ENCODE measurements at places on chromosomes 2 and 18. TPM values are rescaled to one million over a fixed set of nuclear protein-coding genes. Genes with fewer than 3 reads are reported as not detected.

Gene SH2D6
- total RNA-seq, result 0.77 TPM

Gene GKN2
- not detected for total RNA-seq

Gene DNAH7
- total RNA-seq, result 0.04 TPM

Gene PSMA8
- 1.2 TPM for total RNA-seq

Gene CBLN2
- not detected for total RNA-seq

DNA sequence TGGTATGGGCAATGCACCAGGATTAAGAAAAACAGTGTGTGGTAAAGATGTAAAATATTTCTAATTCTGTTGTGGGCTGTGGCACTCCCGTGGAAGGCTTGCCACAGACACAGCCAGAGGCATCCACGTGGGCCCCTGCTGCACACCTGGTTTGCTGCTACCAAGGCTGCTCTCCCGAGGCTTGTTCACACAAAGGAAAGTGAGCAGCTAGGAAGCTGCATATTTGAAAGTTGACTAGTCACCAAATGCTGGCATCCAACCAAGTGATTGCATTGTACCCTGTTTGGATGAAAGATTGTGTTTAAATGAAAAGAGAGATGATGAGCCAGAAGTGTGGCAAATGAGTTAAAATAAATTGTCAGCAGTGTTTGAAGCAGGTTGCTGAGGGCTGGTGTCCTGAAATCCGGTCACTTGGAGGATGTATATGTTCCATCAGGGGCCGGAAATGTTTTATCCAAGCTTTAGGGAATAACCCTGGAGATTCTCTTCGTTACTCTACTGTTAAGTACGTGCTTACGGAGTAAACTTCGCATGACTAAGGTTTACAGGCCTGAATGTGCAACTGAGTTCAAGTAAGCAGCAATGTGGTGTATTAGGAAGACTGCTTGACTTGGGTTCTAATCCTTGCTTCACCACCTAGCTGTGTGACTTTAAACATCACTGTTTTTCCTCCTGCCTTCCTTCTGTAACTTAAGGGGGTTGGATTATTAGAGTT lies 86.1 kb downstream of the MSH2 start:
- no peak for DNase-seq

GRCh38 chr2:43110442-43110871 lies 115.9 kb downstream of the ZFP36L2 start:
- DNase-seq, result no peak

- DNase-seq, result no peak
Observed at GRCh38 chr2:239178954-239179353, 221.9 kb downstream of the HDAC4 start.

- no peak for DNase-seq
Observed at GRCh38 chr2:79585701-79586433, 73.0 kb downstream of the CTNNA2 start.

GRCh38 chr2:197236816-197237215 lies 73.8 kb downstream of the ANKRD44 start:
- peak; percentile 37 for DNase-seq

- no peak for DNase-seq
Observed at GRCh38 chr18:77822632-77823031, 573.0 kb downstream of the GALR1 start.

GRCh38 chr18:48928787-48929186 lies 22.0 kb downstream of the SMAD7 start:
- DNase-seq, result peak; percentile 80

DNA sequence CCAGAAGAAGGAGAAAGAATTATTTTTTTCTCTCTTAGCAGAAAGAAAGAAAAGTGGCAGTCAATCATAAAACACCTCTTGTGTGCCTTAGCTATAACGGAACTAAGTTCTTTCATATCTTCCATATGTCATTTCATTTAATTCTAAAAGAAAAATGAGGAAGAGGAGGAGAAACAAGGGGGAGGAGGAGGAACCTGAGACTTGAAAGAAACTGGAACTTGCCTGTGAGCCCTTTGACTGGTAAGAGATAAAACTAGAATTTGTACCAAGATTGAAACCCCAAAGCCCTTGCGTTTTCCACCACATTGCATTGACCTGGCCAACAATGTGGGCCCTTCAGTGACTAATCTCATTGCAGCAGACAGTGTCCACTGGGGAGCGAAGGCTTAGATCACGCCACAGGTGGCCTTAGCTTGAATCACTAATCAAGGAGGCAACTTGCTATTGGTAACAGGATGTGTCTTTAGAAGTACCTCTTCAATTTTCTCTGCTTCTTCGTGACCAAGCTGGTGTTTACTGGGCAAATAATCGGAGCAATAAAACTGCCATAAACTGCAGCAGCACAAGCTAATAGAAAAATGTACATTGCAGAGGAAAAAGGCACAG lies 307.9 kb downstream of the CLIP4 start:
- DNase-seq, result no peak

GRCh38 chr2:10905862-10906143 lies 5.9 kb upstream of the KCNF1 start:
- DNase-seq, result no peak

DNA sequence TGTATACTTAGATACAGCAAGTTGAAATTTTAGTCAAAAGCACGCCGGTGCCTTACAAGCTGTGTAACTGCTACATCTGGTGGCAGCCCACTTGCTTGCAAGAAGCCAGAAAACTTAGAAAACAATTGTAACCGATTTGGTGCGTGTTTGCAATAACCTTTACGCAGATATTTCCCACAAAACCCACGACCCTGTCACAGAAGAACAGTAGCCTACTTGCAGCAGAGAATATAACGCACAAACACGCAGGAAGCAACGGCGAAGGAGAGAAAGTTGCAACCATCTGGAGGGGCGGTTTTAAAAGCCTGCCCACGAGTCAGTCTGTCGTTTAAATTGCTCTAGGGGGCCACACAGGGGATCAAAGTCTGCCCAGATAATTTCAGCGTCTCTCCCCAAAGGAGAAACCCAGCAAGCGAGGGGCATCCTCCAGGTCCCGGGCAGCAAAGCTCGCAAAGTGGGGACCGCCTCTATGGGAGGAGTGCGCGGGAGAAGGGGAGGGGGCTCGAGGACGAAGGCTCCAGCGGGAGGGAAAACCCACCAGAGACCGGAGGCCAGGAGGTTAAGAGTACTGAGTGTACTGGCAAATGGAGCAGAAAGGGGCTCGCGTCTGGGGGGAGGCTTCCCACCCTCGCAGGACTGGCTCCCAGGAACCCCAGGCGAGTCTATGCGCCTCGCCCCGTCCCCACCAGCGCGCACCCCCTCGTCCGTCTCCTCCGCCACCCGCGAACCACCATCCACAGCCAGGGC lies 1.1 kb downstream of the TLK1 start:
- peak; percentile 56 for DNase-seq
